ENCODE measurements at places on chromosomes 6 and 20.

DNA sequence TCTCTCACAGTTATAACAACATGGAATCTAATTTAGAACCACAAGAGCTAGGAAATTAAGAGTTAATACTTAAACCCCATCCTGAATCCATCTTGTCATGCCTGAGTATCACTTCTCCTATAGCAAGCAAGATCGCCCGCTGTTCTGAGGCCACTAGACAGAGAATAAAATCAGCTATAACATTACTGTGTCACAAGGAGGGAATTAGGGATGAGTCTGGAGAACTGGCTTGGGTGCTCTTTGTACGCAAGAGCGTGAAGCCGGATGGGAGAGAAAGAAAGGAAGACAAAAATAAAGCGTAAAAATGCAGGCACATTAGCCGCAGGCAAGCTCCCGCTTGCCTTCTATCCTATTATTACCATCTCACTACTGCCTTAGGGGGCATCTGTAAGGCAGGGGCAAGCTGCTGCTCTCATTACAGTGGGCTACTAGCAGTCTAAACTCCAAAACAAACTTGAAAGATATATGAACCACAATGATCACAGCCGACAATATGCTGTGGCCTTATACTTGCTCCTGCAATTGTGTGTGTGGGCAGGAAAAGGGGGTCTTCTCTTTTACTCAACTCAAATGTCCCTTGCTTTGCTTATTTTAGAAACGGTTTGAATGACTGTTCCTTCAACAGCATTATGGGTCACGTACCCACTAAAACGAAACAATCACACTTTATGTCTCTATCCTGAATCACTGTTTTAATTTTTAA, 81.9 kb downstream of the GJA10 start:
- no peak overlapping the region for H3K27ac ChIP-seq
- peaks cover 40% of the 10 kb centered on the region for H3K36me3 ChIP-seq
- H3K27me3 ChIP-seq: no peaks in the 10 kb centered on the region

DNA sequence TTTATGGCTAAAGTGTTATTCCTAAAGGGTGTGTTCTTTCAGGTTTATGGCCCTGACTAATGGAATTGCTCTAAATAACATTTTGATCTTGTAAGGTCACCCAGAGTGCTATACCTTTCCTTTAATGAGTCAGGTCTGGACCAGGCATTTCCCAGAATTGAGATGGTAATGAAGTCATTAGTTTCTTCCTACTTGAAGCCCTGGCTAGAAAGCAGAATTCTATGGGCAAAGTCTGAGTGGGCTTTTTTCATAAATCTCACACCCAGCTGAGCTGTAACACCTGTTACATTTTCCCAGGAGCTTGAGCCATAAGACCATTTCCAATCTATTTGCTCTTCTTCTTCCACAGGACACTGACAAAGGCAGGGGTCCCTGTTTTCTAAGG, 122.0 kb upstream of the ID4 start:
- H3K4me1 ChIP-seq: no peaks in the 10 kb centered on the region
- H3K27ac ChIP-seq: no peak overlapping the region
- no peaks in the 10 kb centered on the region for H3K27me3 ChIP-seq
- no peak overlapping the region for H3K4me3 ChIP-seq

DNA sequence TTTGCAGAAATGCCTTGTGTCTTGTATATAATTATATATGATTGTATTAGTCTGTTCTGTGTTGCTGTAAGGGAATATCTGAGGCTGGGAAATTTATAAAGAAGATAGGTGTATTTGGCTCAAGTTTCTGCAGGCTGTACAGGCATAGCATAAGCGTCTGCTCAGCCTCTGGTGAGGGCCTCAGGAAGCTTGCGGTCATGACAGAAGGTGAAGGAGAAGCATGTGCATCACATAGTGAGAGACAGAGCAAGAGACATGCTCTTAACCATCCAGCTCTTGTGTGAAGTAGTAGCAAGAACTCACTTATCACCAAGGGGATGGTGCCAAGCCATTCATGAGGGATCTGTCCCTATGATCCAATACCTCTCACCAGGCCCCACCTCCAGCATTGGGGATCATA, 6.5 kb downstream of the DCBLD1 start:
- no peak for DNase-seq
- no peak overlapping the region for H3K27ac ChIP-seq
- H3K4me1 ChIP-seq: peaks cover 2% of the 10 kb centered on the region
- peaks cover 16% of the 10 kb centered on the region for H3K27me3 ChIP-seq

DNA sequence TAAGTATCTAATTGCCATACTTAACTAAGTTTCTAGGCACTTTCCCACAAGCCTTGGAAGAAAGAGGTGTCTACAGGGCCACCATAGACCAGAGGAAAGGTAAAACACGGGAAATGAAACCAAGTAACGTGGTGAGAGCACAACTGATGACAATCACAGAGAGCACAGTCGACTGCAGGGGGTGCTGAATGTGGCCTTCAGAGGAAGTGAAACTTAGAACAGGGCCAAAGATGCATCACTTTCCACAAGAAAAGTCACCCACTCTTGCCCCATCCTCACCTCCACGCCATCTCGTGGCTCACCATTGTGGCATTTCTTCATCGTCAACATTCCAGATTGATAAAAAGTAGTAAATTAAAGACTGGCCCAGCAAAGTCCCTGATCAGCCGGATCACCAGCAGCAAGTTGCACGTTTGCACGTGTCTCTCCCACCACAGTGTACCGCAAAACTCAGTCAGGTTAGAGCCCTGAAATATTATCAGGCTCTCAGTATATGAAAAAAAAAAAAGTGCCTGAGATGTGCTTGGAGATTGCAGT, 31.4 kb downstream of the HIVEP2 start:
- no peaks in the 10 kb centered on the region for H3K27me3 ChIP-seq
- H3K4me3 ChIP-seq: peak overlapping the region; percentile 77
- peak overlapping the region; percentile 99 for H3K27ac ChIP-seq
- peak; percentile 83 for DNase-seq
- peaks cover 79% of the 10 kb centered on the region for H3K4me1 ChIP-seq

DNA sequence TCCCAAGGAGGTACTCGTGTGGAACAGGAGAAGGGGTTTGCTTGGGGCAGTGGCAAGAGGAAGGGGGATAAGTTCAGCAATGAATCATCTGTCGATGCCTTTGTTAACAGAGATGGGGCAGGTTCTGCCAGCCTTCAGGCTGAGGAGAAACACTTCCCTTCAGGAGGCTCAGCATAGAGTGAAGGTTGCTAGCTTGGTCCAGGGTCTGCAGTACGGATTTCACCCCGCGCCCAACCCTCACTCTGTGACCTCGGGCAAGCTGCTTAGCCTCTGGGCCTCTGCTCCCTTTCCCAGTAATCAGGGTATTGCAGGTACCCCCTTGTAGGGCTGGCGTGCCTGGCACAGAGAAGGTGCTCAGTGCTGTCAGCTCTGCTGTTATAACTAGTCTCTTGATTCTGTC, 7.5 kb downstream of the CAPN11 start:
- H3K27me3 ChIP-seq: peaks cover 8% of the 10 kb centered on the region
- H3K4me3 ChIP-seq: no peak overlapping the region
- no peaks in the 10 kb centered on the region for H3K36me3 ChIP-seq
- H3K4me1 ChIP-seq: peaks cover 17% of the 10 kb centered on the region

DNA sequence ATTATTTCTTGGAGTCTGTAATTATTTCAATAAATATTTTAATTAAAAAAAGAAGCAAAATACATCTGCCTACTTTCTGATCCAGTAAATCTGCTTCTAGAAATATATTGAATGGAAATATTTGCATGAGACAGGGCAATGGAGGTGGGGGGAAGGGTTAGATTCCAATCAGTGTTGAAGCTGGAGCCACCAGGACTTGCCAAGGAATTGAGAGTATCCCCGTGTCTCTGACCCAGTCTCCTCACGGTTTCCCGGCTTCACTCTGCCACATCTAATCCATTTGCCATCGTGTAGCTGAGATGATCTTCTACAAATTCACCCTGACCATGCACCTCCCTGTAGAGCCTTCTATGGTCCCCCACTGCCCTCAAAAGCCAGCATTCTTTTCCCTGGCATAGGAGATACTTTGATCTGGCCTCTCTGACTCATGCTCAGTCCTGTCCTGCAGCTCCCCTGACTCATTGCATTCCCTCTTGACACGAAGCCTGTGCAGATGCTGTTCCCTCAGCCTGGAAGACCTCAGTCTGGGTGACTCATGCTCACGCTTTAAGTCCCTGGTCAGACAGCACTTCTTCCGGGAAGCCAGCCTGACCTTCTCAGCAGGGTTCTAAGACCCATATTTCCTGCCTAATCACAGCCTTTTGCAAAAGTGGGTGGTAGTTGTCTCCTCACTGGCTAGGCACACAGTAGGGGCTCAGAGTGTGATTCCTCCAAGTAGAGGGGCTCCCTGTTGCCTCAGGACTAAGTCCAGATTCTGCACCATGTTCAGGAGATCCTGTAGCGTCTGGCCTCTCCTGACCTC, 23.0 kb upstream of the FKBP1A start:
- DNase-seq: no peak
- H3K36me3 ChIP-seq: peaks cover 9% of the 10 kb centered on the region
- no peak overlapping the region for H3K27ac ChIP-seq
- H3K4me3 ChIP-seq: no peak overlapping the region
- peaks cover 5% of the 10 kb centered on the region for H3K4me1 ChIP-seq
- H3K27me3 ChIP-seq: peaks cover 42% of the 10 kb centered on the region

- DNase-seq: no peak
- peaks cover 51% of the 10 kb centered on the region for H3K36me3 ChIP-seq
- H3K27ac ChIP-seq: peak overlapping the region; percentile 62
- no peak overlapping the region for H3K4me3 ChIP-seq
- peaks cover 4% of the 10 kb centered on the region for H3K4me1 ChIP-seq
- H3K27me3 ChIP-seq: no peaks in the 10 kb centered on the region
These were observed 24.6 kb downstream of the GMEB2 start for GRCh38 chr20:63602321-63602720.

DNA sequence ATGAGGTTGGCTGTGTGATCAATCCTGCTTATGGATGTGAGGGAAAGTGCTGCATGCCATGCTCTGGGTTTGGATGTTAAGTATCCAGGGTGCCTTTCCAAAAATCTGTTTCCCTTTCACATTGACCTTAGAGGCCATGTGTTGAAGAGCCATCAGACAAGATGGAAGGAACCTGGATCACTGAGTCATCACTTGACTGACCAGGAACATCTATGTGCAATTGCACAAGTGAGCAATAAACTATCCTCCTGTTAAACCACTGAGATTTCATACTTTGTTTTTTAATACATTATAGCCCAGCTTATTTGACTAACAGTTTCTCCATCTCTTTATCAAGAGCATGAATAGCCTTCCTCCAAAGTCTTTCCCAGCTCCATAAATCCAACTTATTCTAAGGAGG, 17.8 kb upstream of the TMEM14A start:
- no peak overlapping the region for H3K4me3 ChIP-seq
- no peaks in the 10 kb centered on the region for H3K36me3 ChIP-seq
- no peak for DNase-seq

DNA sequence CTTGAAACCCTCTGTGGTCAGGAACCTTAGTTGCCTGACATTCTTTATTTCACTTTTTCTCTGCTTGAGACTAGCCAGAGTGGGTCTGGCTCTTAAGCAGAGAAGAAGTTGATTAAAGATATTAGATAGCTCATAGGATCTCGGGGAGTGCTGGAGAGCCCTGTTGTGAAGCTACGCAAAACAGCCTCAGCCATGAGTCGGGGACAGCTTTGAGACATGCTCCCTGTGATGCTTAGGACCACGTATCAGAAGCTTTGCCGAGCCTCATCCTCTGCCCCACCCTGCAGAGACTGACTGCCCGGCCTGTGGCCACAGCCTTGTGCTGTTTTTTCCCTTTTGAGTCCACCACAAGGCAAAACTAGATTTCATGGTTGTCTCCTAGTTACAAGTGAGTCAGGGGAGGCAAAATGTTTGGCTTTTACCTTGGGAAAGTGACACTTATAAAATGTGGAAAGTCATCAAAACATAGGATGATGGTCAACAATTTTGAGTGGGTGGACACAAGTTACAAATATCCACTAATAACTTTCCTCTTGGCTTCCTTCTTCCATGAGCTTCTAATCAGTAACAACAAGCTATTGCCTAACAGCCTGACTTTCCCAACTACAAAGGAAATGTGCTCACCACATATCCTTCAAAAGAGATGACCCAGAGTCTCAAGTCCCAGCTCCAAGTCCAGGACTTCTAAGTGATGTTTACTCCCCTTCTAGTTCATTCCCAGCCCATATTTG, 108.4 kb downstream of the JAG1 start:
- no peaks in the 10 kb centered on the region for H3K27me3 ChIP-seq
- H3K4me1 ChIP-seq: peaks cover 34% of the 10 kb centered on the region

Measured in activated CD4-positive, alpha-beta T cell treated with anti-CD3 and anti-CD28 coated beads, Interleukin-2, amount 10 ng/mL, durations not matched to agents 7 days and 5 days (primary cell).